Gastroesophageal sphincter (tissue), 4 donors: ENCODE measurements at places on chromosomes 1 and 21.

DNA sequence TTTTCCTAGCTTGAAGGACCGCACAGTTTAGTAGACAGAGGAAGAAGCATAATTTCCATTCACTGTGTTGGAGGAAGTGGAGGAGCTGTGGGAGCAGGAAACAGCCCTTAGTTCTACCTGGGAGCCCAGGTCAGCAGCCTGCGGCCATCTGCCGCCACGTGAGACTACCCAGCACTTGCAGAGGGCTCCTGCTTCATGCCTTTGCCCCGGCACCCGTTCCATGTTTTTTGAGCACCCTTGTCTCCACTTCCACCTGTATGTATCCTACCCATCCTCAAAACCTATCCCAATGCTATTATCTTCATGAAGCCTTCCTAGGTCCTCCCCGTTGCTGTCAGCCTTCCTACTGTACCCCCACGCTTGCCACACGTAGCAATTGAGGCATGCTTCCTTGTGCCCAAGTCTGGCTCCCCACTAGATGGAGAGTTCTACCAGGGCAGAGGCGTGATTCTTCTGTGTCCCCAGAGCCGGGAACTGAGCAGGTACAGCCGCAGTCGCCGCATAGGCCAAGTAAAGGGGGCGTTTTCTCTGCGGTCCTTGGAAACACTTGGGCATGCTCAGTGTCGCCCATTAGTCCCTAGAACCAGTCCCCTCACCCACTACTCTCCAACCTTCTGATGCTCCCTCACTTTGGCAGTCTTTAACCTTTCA is 1.9 kb downstream of the SLC6A9 start:
- peak; percentile 8 for ATAC-seq

DNA sequence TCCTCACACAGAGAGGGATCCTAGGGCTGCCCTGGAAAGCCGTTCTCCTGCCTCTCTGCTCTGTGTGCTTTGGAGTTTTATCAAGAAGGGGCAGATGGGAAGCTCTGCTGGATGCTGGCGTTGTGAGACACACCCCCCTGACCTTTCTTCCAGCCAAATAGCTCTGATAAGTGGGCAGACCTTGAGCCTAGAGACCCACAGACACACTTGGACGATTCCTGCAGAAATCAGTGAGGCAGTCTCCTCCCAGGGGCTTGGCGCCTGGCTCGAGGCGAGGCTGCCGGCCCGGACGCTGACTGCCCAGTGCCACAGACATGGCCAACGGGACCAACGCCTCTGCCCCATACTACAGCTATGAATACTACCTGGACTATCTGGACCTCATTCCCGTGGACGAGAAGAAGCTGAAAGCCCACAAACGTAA is at the start of gene MRAP:
Gene MRAP, plus strand, starts transcription at position 198 of the 424 bp plus-strand sequence. Its CDS starts 117 bp downstream, at position 315.
- no peak for ATAC-seq

GRCh38 chr1:47821760-47822159 is 175.4 kb downstream of the TRABD2B start:
- ATAC-seq: no peak

GRCh38 chr1:17574516-17574915 is 35.0 kb downstream of the ARHGEF10L start:
- no peak for ATAC-seq

GRCh38 chr21:16418226-16418625 is 688.4 kb downstream of the USP25 start:
- ATAC-seq: peak; percentile 47

- ATAC-seq: no peak
Observed at GRCh38 chr1:179241530-179242097, 12.1 kb upstream of the ABL2 start.

DNA sequence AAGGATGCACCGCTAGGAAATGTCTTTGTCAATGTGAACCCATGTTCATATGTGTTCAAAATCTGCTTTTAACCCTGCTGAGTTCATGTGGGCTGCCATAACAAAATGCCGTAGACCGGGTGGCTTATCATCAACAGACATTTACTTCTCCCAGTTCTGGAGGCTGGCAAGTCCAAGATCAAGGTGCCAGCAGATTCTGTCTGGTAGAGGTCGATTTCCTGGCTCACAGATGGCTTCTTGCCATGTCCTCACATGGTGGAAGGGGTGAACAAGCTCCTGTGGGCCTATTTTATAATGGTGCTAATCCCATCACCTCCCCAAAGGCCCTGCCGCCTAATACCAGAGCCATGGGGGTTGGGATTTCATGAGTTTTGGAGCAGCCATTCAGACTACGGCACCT is 4.6 kb upstream of the CDCP2 start:
- no peak for ATAC-seq

DNA sequence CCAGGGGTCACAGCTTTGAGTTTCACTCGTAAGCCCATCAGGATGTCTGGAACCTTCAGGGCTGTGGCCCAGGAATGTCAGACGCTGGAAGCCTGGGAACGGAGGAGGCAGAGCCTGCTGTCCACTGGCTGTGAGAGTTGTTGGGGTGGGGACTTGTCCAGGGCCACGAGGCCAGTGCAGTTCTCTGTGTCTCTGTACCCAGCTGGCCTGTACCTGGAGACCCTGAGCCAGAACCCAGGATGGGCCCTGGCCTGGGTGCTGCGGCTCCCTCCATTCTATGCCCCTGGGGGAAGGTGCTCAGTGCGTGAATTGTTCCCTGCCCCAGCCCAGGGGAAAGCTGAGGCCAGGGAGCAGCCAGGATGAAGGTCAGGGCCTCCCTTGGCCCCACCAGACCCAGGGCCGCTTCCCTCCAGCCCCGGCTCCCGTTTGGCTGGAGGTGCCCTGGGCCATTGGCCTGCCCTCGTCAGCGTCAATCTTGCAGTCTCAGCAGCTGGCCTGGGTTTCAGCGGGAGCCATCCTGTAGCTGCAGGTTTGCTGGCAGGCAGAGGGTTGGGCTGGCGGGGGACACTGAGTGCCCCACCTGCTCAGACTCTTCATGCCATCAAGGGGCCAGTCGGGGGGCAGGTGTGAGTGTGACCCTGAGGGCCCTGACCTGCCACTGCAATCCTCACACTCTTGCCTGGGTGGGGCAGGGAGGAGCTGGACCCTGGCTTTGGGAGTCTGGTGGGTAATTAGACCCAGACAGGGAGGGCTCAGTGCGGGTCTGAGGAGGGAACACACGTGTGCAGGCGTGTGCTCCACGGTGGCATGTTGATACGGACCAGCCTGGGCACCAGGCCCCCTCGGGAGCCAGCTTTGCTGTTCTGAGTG is 724 bp upstream of the CALML6 start:
- no peak for ATAC-seq

- no peak for ATAC-seq
Observed at GRCh38 chr1:212819726-212820125, 27.7 kb downstream of the SPATA45 start.

DNA sequence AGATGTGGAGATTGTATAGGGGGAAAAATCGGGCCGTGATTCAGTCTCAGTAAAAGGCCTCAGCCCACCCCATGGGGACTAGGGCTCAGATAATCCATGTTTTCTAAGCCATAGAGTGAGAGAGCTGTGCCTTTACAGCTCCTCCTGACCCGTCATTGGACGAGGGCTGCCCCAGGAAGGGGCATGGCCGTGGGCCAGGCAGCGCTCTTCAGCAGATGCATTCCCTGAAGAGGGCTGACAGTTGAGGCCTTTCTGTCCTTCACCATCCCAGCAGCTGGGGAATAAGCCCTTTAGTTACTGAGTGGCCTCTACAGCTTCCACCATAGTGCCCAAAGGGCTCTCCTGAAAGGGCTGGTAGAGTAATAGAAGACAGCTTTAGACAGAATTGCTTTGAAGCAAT is 57.2 kb downstream of the ST3GAL3 start:
- no peak for ATAC-seq

DNA sequence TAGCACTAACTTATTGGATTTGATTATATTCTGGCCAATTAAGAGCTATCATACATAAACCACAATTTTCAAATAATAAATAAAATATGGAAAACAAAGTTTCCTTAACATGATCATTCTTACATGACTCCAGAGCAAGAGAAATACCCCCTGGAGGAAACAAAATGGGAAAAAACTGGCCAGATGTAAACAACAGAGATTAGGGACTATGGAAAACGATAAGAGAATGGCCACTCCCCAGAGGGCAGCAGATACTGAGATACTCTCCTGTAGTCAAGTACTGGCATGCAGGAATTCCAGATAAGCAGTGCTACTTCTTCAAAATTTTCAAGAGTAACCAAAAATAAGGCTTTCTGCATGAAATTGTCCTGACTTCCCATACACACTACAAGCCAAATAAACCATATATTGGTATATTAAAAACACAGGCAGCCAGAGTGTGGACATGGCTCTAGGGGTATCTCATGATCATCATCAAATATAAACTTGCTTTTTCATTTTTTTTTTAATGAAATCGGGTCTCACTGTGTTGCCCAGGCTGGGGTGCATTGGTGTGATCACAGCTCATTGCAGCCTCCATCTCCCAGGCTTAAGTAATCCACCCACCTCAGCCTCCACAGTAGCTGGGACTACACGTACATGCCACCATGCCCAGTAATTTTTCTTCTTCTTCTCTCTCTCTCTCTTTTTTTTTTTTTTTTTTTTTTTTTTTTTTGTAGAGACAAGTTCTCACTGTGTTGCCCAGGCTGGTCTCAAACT is 118.5 kb downstream of the EIF4G3 start:
- ATAC-seq: no peak

- no peak for ATAC-seq
Observed at GRCh38 chr1:229456016-229456415, 22.1 kb upstream of the ACTA1 start.

GRCh38 chr1:58715108-58715507 is 15.2 kb upstream of the MYSM1 start:
- no peak for ATAC-seq

GRCh38 chr1:173410794-173411236 is 66.3 kb upstream of the PRDX6 start:
- ATAC-seq: no peak

DNA sequence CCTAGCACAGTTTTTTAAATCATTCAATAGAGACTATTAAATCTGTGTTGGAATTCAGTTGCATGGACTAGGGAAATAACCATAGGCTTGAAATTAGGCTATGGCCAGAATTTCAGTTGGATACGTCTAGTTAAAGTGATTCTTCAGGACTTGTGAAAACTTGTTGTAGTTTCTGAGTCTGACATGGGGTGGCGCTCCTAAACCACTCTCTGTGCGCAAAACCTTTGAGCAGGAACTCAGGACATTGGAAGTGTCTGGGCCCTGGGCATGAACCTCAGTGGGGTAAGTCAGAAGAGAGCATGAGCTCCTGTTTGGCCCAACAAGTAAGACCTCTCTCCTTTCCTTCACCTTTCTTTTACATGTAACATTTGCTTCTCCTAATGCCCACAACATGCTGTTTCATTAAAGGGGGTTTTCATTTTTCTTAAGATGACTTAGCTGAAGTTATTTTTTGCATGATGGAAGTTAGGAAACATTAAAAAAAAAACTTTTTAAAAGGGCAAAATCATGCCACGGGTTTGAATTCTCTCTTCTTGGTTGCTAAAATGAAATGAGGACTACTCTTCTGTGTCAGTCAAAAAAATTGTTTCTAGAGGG is 17.1 kb upstream of the CCDC190 start:
- ATAC-seq: no peak

DNA sequence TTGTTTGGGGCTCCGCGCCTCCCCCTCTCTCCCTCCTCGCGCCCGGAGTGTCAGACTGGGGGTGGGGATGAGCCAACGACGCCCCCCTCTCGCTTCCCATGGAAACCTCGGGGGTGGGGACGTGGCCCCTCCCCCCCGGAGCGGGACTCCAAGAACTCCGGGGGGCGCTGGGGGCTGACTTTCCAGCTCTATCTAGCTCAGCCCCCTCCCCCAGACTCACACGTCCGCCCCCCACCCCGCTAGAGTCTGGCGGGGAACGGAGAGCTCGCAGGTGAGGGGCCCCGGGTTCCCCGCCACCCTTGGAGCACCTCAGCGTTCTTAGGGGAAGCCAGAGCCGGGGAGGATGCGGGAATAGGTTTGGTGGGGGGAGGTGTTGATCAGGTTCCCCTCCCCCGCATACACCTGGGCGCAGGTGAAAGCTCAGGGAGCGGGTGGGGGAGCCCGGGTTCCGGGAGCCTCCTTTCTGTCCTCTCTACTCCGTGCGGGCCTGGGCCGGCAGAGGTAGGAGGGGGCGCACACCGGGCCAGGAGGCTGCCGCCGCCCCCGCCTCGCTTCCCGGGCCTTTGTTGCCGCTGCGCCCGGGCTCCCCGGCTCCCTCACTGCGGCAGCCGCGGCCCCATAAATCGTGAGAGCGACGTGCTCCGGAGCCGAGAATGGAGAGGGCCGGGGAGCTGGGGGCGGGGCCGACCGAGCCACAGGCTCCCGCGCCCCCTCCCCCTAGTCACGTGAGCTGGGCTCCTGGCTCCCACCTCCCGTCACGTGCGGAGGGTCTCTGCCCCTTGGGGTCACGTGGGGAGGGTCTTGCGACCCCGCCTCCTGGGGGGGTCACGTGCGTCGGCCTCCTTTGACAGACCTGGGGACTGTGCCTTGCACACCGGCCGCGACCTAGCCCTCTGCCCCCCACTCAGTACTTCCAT is 1.9 kb downstream of the EFNA3 start:
- no peak for ATAC-seq

- no peak for ATAC-seq
Observed at GRCh38 chr1:214014730-214015129, 27.0 kb downstream of the PROX1 start.

DNA sequence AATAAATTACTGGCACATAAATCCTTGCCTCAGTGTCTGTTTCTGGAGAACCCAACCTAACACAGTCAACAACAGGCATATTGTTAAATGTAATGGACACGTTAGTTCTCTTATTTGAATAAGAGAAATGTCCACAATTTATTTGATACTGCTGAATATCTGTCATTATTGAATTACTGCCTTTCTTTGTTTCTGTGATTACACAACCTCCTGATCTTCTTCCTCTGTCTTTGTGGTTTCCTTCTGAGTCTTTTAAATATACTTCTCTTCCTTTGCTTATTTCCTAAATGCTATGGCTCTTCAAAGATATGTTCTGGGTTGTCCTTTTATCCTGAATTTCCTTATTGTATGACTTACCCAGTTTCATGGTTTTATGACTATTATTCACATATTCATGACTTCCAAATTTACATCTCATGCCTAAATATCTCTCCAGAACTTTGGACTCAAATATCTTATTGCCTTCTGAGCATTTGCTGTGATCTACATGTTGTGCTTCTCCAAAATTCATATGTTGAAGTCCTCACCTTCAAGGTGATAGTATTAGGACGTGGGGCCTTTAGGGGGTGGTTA is 39.9 kb downstream of the MSH4 start:
- ATAC-seq: no peak

DNA sequence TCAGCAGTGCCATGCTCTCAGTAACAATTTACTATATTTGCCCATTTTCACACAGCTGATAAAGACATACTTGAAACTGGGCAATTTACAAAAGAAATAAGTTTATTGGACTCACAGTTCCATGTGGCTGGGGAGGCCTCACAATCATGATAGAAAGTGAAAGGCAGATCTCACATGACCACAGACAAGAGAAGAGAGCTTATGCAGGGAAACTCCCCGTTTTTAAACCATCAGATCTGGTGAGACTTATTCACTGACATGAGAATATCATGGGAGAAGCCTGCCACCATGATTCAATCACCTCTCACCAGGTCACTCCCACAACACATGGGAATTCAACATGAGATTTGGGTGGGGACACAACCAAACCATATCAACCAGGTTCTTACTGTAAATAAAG is 112.1 kb upstream of the C1orf87 start:
- no peak for ATAC-seq
